Activated CD8-positive, alpha-beta memory T cell treated with anti-CD3 and anti-CD28 coated beads for 24 hours (primary cell): ENCODE measurements at places on chromosomes 2 and 18.

DNA sequence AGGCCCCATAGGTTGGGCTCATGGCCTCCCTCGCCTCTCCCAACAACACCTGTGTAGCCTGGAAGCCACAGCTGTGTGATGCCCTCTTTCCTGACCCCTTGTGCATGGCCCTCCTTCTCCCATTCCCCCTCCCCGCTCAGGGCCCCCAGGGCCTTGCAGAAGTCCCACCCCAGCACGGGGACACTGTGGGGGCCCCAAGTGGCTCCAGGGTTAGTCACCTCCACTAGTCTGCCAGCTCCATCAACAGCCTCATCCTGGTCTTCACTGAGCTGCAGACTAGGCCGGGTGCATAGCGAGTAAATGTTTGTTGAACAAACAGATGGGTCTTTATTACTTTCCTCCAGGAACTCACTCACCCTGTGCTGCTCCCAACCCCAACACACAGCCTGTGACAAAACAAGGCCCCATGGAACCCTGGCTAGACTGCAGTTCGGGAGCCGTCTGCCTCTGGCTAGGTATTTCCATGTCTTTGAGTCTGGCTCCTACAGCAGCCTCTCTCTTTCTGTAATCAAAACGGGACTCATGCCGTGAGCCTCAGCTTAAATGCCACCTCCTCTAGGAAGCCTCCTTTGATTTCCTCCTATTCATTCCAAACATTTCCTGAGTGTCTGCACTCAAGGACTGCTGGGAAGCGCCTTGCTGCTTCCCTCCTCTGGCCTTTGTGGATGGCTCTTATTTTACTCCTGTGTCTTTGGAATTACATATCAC, 109.9 kb upstream of the ID2 start:
- DNase-seq, result no peak

- no peak for DNase-seq
These were observed 48.6 kb upstream of the CD302 start for GRCh38 chr2:159846564-159846963.

DNA sequence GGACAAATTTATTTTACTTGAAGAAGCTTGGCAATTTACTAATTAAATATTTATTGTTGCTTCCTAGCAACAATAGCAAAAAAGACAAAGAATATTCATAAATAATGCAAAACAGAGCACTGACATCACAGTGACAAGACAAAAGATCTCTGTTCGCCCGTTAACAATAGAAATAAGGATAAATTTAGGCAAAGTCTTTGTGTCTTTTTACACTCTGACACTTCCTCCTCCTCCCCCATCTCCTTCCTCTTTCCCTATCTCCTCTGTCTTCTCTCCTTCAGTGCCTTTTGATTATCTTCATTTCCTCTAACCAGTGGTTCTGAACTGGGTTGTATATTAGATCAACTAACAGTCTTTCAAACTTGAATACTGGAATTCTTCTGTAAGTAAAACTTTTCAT, 808.4 kb downstream of the ERBB4 start:
- no peak for DNase-seq

DNA sequence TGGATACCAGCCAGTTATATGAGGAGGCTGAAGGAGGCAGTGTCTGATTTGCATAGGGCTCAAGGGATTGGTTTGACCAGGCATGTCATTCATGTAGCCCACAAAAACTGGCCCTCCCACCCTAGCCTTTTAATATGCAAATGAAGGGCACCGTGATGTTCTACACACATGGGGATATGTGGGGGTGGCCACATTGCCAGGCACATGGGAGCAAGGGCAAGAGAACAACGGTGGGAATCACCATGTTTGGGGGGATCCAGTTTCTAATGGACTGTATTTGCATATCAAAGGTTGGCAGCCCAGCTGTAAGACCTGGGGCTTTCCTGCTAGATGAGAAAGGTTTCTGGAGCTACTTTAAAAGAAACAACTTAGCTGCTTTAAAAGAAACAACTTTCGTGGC, 65.1 kb upstream of the SLC25A52 start:
- DNase-seq, result no peak

GRCh38 chr2:103445347-103445746, 683.5 kb downstream of the TMEM182 start:
- DNase-seq, result no peak

DNA sequence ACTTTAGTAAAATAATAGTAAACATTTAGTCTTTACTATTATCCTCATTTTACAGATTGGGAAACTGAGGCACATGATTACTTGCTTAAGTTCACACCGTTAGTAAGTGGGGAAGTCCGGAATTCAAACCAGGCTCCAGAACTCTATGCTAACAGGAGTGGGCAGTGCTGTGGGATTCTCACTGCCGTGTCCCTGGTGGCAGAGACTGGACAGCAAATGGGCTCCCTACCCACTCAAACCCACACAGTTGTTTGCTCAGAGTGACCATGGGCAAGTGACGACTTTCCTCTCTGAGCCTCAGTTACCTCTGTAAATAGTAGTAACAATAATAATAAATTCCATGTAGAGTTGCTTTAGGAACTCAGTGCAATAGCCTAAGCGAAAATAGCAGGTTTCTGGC, 24.0 kb downstream of the MAIP1 start:
- DNase-seq, result no peak

- DNase-seq, result peak; percentile 59
These were observed 79.9 kb downstream of the ALK start for GRCh38 chr2:29841386-29842004.

DNA sequence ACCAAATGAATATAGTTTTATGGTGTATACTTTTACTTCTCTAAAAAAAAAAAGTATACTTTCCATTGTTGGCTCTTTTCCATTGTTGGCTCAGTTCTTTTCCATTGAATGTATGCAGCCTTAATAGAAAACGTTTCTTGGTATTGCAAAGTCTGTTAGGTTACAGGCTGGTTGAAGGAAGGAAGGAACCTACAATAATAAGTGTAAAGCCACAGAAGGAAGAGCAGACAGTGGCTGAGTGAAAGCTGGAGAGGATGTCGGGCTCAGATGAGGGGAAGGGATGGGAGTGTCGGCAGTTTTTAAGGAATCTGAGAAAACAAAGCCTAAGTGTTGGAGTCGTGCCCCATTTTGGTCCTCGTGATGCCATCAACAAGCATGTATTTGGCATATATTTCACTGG, 6.8 kb downstream of the COPS8 start:
- DNase-seq, result no peak

DNA sequence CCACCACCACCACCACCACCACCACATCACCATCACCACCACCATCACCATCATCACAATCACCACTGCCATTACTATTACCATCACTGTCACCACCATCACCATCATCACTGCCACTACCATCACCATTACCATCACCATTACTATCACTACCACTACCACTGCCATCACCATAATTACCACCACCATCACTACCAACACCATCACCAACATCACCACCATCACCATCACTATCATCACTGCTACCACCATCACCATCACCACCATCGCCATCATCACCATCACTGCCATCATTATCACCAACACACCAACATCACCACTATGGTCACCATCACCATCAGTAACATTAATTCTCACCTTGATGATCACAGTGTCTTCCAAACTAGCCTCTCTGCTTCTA, 291.4 kb downstream of the TGIF1 start:
- no peak for DNase-seq
